Activated T-cell treated with anti-CD3 and anti-CD28 coated beads, Interleukin-2, amount 50 U/mL, for 72 hours (primary cell): ENCODE measurements at places on chromosomes 16 and 17. TPM values are rescaled to one million over a fixed set of nuclear protein-coding genes. Genes with fewer than 3 reads are reported as not detected.
A peak's percentile ranks its signal among the peaks of the same experiment; 100 is the strongest.

Gene C17orf107
- total RNA-seq: 4.7 TPM

Gene CBX2
- 2.4 TPM for total RNA-seq

- peak; percentile 42 for DNase-seq
Observed at GRCh38 chr17:76527430-76528111, 9.9 kb downstream of the CYGB start.

GRCh38 chr16:30570636-30571444, 674 bp downstream of the ZNF688 start:
- no peak for DNase-seq

GRCh38 chr16:86768999-86769398, 190.7 kb downstream of the FOXL1 start:
- DNase-seq: no peak

DNA sequence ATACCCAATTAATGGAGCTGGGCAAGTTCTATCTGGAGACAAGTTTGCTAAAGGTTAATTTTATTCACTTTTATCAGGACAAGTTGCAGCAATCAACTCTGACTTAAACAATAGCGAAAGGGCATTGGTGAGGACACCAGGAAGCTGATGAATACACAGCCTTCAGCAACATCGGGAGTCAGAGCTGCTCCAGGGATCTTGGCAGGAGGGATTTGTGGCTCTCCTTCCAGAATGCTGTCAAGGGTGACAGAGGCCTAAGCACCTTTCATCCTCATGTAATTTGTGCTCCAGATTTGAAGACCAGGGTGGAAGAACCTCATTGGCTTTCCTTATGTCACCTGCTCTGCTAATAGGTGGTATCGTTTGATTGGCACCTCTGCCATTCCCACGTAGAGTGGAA, 485.6 kb downstream of the NPIPA7 start:
- no peak for DNase-seq

DNA sequence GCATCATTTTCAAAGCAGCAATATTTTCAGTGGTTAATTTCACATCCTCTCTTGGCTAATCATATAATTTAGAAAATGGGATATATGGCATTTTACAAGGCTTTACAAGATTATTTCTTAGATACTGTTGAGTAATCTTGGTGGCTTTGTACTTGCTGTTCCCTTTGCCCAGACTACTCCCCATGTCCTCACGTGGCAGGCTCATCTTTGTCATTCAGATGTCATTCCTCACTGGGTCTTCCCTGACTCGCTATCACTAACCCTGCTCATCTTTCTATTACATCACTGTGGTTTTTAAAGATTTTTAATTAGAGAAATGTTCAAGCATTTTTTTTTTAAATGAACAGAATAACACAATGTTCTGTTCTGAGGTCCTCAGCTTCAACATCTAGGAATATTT, 240.0 kb upstream of the IRX5 start:
- DNase-seq: no peak

GRCh38 chr17:32124985-32125847, 17.1 kb upstream of the RHOT1 start:
- no peak for DNase-seq

DNA sequence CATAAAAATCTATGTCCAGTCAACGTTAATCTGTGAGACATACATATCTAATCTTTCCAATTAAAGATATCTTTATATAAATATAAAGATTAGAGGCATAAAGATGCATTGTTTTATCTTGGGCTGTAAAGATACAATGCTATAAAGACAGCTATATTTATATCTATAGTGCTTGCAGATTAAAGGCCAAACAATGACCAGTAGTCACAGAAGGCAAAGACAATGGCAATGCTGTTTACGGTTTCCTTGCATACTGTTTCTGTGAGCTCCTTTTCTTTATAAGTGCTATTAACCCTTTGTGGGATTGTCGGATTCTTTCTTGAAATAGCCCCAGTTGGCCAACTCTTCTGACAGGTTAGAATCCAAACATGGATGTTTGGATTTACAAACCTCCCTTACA, 85.5 kb upstream of the SALL1 start:
- no peak for DNase-seq

GRCh38 chr16:7124242-7124641, 208.4 kb upstream of the RBFOX1 start:
- DNase-seq: no peak
